HT1080 (cell line): ENCODE measurements at places on chromosomes 2 and 18. TPM values are rescaled to one million over a fixed set of nuclear protein-coding genes. Genes with fewer than 3 reads are reported as not detected.

- no peak for DNase-seq
Observed at GRCh38 chr2:229226382-229226781, 44.7 kb downstream of the PID1 start.

DNA sequence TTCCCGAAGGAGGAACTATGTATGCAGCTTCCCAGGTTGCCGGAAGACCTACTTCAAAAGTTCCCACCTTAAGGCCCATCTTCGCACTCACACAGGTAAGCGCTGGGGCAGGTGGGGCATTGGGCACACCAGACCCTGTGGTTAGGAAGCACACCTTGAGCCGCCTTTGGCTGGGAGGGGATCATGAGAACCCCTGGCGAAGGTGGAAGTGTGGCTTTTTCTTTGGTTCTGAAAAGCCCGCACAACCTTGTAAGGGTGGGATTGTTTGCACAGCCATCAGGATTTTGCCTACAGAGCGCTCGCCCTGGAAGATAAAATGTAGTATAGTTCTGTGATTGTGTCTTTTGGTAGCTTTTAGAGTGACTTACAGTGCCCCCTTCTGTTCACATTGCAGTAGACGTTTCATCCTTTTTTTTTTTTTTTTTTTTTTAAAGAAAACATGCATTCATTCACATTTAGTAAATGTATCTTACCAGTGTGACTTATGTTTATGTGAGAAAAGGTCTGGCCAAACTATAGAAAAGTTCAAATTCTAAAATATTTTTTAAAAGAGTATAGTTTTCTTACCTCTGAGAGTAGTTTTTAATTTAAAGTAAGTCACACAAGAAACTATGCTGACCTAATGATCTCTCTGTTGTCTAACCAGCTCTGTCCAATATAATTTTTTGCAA, 5.3 kb downstream of the KLF11 start:
- DNase-seq: peak; percentile 53

SCN9A gene
- 1.1 and 1.8 TPM in 2 replicates for total RNA-seq

- DNase-seq: no peak
Observed at GRCh38 chr18:56659111-56659510, 8.0 kb downstream of the WDR7 start.

- no peak for DNase-seq
Observed at GRCh38 chr2:38515155-38516074, 87.3 kb downstream of the HNRNPLL start.

GALNT5 gene
- total RNA-seq: not detected in 2 replicates
